ENCODE measurements at places on chromosomes 12 and 14.

DNA sequence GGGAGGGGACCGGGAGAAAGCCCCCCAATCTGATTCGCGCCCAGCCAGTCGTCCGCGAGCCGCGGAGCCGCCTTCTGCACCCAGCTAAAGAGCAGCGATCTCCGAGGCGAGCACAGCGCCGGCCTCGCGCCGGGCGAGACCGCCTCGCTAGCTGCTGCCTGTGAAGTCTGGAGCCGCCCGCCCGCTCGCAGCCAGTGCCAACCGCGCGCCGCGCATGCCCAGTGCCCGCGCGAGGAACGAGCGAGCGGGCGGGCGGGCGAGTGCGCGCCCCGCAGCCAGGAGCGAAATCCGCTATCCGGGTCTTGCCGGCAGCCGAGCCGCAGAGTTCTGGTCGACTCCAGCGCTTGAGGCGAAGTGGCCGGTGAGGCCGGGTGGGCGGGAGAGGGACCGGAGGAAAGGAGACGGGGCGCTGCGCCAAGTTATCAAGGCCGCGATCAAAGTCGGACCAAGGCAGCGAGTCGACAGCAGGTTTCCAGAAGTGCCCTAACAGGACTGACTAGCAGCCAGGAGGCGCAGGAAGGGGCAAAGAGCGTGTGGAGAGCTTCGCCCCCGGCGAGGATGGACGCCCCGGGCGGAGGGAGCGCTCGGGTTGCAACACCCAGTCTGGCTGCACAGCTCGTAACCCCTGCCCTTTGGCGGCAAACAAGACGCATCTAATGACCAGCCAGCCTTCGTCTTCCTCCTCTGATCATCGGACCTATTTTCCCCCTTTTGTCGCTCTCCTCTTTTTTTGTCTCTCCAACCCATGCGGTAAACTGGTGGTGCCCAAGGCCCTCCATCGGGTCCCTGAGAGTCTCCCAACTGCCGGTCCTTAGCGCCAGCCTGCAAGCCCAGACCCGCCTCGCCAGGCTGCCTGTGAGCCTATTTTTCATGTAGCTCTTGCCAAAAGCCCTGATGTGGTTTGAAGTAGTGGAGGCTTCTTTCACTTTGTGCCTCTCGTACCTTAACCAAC, at the start of gene EPS8:
Gene EPS8, minus strand, starts transcription at position 169 of the 952 bp plus-strand sequence. CDS start 106,437 bp downstream, outside the sequence.
- DNase-seq, result peak; percentile 92

DNA sequence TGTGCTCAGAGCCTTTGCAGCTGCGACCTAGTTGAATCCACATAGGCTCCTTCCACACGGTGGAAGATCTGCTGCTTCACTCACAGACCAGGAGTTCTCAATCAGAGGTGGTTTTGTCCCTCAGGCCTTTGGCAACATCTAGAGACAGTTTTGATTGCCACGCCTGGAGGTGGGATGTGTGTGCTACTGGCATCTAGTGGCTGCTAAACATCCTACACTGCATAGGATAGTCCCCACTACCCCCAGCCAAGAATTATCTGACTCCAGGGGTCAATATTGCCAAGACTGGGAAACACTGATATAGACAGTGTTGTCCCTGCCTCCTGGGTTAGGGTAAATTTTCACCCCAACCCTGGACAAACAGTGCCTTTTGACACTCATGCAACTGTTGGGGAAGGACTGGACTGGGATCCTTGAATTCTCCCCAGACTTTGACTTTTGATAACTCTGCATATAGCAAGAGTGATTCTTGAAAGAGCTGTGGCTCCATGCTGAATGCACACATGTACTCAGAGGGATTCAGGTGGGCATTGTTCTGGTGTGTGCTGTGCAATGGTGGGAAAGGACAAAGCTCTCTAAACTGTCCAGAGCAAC, 39.8 kb downstream of the BAZ2A start:
- peak; percentile 77 for DNase-seq

GRCh38 chr12:107967170-107967569, 161.9 kb upstream of the WSCD2 start:
- peak; percentile 24 for DNase-seq

- no peak for DNase-seq
Measured at GRCh38 chr14:99668307-99669295, 15.5 kb upstream of the CYP46A1 start.

DNA sequence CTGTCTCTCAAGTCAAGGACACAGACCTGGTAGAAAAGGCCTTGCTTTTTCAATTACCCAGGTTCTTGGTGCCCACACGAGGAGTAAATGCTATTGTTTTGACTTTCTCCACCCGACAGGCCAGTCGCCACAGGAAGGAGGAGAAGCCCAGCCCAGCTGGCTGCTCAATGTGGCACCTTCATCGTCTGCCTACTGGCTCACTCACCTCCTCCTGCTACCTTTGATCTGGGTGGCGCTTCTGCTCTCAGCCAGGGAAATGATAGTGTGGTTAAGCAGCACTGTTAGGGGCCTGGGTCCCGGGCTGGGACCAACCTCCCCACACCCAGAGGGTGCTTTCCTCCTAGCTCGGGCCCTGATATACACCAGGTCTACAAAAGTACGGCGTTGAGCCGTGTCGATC, 75.0 kb upstream of the FZD10 start:
- DNase-seq, result no peak

- peak; percentile 47 for DNase-seq
Measured at GRCh38 chr12:101759396-101760047, 20.3 kb upstream of the SYCP3 start.

GRCh38 chr14:91283666-91284065, 39.2 kb upstream of the GPR68 start:
- no peak for DNase-seq

GRCh38 chr12:113650476-113650875, 178.8 kb upstream of the LHX5 start:
- DNase-seq, result no peak

DNA sequence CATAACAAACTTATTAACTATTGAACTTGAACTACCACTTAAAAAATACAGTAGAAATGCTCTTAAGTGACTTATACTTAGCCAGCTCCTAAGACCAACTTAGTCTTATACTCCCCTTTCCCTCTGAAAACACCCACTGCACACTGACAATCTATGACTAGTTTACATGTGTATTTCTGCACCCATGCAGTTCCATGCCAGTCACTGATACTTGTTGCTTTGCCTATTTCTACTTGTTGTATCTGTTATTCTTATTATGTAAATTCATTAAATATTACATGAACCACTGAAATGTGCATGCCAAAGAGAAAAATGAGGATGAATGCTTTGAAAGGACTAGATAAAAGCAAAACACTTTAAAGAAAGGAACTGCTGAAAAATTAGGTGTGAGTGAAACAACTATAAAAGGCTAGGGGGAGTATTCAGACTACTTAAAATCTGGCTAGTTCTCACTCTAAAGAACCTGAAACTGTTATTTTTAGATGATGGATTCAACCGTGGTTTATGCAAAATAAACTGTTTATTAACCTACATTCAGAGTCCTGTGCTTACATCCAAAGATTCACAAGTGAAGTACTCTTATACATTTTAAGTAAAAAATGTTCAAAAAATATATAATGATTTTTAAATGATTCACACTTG, 74.7 kb downstream of the RPS6KA5 start:
- DNase-seq, result no peak

GRCh38 chr12:68559246-68559645, 51.5 kb upstream of the RAP1B start:
- peak; percentile 23 for DNase-seq

DNA sequence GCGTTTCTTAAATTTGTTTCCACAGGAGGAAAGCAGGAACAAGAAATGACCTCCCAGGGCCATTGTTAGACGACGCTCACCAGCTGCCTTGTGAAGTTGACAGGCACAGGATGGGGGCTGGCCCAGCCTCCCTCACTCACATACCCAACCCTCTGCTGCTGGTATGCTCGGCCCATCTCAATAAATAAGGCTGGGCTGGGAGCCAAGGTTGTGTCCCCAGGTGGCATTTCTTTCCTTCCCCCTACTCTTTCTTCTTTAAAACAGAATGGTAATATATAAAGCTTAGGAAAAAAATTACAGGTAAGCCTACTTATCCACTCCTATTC, 93.0 kb downstream of the ACTN1 start:
- no peak for DNase-seq

DNA sequence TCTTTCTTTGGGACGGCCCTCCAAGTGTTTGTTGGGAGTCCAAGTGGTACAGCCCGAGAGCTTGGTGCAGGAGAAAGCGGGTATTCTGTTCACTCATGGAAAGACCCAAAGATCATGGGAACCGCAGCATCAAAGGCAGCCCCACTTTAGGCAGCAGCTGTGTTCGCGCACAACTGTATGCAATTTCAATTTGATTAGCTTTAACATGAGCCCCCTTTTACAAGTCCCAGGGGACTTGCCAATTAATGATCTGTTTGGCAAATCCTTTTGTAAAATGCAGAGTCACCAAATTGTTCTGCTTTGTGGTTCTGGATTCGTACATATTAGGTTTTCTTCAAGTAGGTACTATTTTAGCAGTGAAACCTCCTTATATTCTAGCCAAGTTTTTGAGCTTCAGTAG, 217.7 kb downstream of the AACS start:
- DNase-seq, result no peak

GRCh38 chr12:99121546-99121945, 476.5 kb downstream of the APAF1 start:
- DNase-seq, result no peak

All from OCI-M1 (cell line).